Endodermal cell (in vitro differentiated cells): ENCODE measurements at places on chromosomes 4 and X. TPM values are rescaled to one million over a fixed set of nuclear protein-coding genes. Genes with fewer than 3 reads are reported as not detected.

The TSPAN7 gene
- 6.2 and 7.2 TPM in 2 replicates for total RNA-seq

The FATE1 gene
- total RNA-seq: not detected in 2 replicates

GRCh38 chr4:7462509-7462971, 27.8 kb upstream of the PSAPL1 start:
- peak; percentile 83 for DNase-seq

DNA sequence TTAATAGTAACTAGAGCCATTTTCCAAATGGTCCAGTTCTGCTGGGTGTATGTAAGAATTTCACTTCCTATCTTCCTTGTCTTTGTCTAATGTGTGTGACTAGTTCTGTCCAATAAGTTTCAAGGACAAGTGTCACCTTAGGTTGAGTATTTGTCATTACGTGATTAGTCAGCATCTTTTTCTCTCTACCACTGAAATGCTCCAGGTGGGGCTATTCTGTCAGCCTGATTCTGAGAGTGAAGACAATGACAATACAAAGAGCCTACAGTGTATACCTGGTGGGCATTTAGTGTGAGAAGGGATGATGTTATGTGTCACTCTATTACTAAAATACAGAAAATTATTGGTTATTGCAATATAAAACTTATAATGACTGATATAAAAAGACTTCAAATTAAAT, 876.3 kb downstream of the C4orf33 start:
- DNase-seq: peak; percentile 50

DNA sequence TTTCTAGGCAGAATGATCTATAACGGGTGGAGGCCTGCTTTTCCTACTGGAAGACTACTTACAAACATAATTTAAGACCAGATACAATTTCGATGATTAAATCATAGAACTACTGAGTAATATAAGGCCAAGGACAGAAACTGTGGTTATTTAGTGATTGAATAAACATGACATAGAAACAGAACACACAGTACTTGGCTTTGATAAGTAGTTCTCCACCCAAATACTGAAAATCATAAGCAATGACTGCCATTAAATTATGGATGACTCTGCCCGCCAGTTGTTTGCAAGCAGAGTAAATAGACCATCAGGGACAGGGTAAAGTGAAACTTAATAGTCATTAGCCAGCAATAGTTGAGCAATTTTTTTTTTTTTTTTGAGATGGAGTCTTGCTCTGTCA, 17.2 kb upstream of the SMIM14 start:
- no peak for DNase-seq

DNA sequence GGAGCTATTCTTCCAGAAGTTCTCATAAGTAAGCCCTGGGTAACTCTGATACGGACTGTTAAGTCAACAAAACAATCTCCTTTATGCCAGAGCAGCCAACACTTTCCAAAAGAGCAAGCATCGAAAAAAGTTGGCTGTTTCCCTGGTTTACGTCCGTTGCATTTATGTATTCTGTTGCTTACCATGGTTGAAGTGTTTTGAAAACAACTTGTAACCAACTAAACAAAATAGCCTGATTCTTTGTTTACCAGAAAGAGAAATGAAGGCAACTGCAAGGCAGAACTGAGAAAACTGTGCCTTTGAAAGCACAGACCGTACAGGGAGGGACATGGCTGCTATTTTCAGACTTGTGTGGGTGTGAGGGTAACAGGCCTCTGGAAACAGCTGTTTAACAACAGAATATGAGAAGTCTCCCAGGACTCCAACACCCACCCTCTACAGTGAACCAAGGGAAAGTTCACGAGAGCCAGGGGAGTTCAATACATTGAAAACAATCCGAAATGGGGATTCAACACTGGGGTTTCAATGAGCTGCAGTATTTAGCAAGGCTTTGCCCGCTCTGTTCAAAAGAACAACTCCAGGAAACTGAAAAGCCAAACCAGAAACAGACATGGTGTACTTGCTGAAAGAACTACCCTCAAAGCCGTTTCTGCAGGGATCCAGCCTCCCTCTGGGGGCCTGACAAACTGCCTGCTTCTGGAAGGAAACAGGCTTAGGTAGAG, 95.8 kb upstream of the EGFL6 start:
- no peak for DNase-seq

DNA sequence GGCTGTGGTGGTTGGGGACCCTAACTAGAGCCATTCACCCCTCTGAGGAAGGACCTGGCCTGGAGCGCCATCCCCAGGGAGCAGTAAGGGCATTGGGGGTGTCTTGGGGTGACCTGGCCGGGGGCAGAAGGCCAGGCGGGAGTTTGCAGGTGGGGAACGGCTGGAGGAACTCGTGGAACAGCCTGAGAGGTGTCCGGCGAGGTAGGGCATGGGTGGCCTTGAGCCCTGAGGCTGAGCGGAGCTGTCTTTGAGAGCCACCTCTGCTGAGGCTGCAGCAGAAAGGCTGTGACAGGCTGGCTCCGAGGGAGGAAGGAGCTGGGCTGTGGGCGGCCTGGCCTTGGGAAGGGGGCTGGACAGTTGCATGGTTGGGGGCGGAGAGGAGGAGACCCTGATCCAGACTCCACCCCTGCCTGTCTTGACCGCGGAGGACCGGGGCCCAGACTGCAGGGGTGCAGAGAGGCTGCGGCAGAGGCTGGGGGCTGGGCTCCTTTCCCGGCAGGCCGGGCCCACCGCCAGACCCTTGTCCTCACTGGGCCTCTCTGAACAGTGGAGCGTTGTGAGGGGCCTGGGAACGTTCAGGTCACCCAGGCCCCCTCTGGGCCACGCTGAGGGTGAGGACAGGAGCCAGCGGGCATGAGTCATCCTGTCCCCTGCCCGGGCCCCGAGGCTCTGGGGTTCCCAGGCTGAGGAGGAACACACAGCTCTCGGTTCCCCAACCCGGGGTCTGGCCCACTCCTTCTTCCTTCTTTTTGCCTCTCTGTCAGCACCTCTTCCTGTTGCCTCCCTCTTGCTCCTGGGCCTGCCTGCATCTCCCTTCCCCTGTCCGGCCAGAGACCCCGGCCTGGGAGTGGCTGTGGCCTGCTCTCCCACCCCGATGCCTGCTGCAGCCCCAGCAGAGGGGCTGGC, 8.1 kb downstream of the SH3BP2 start:
- peak; percentile 87 for DNase-seq
